Aorta (tissue), 5 donors: ENCODE measurements at places on chromosomes 12 and 14. TPM values are rescaled to one million over a fixed set of nuclear protein-coding genes. Genes with fewer than 3 reads are reported as not detected.

GRCh38 chr12:58291106-58291505 is 349.7 kb downstream of the ATP23 start:
- no peaks in the 10 kb centered on the region for H3K36me3 ChIP-seq
- H3K27ac ChIP-seq, result no peak overlapping the region
- no peak for DNase-seq
- no peak overlapping the region for H3K4me3 ChIP-seq
- no peaks in the 10 kb centered on the region for H3K4me1 ChIP-seq

Gene CLEC4C
- total RNA-seq, result not detected

DNA sequence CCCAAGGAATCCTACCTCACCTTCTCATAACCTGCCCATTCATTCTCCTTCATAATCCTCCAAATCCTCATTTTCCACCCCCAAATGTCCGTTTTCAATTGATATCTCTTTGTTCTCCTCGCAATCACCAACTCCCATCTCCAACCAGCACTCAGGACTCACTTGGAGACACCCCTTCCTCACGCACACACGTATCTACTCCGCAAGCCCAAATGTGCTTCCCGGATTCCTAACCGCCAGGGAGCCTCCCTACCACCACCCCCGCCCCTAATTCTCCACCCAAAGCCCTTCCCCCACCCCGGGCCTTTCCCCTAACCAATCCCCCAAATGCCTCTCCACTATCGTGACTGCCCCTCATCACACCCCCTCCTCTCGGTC is 304 bp downstream of the KCTD10 start:
- H3K4me1 ChIP-seq, result peaks cover 3% of the 10 kb centered on the region
- DNase-seq, result no peak
- H3K27me3 ChIP-seq, result no peaks in the 10 kb centered on the region

Gene SLC6A13
- not detected for total RNA-seq

Gene MMP17
- 5.4 TPM for total RNA-seq

GRCh38 chr14:93543766-93544165 is 113.0 kb downstream of the UNC79 start:
- H3K27ac ChIP-seq, result no peak overlapping the region
- H3K27me3 ChIP-seq, result no peaks in the 10 kb centered on the region
- H3K4me3 ChIP-seq, result no peak overlapping the region
- H3K36me3 ChIP-seq, result no peaks in the 10 kb centered on the region
- DNase-seq, result no peak

- no peak for DNase-seq
- H3K36me3 ChIP-seq, result no peaks in the 10 kb centered on the region
- H3K4me1 ChIP-seq, result peaks cover 1% of the 10 kb centered on the region
- H3K27ac ChIP-seq, result no peak overlapping the region
- no peak overlapping the region for H3K4me3 ChIP-seq
Observed at GRCh38 chr14:88129306-88130056, 124.5 kb downstream of the GPR65 start.

DNA sequence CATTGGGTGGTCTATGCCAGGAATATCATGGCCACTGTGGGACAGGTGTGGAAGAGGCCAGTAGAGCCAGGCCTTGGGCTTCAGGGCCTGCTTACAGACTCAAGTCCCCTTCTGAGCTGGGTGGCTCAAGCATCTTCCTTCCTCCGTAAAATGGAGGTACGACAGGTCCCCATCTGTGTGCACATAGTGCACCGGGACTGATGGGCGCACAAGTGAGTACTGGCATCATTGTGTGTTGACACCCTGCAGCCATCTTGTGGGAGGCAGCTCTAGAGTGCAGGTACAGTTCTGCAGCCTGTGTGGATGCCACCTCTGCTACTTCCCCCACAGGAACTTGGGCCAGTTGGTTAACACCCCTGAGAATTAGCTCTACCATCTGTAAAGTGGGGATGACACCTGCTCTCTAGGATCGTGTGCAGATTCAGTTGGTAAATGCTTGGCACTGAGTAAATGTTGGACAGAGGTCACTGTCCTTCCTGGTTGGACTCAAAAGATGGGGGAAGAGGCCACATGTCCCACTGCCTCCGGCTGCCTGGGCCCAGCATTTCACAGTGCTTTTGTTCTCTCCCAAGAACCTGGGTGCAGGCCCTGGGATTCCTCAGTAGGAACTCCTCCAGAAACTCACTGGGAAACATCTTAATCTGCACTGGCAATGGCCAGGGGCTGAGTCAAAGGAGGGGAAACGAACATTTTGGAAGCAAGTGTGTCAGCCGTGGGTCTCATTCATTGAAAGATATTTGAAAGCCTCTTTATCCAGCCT is 70.6 kb downstream of the C14orf132 start:
- peaks cover 2% of the 10 kb centered on the region for H3K27me3 ChIP-seq
- H3K4me3 ChIP-seq, result no peak overlapping the region
- DNase-seq, result no peak
- H3K27ac ChIP-seq, result no peak overlapping the region
- H3K36me3 ChIP-seq, result no peaks in the 10 kb centered on the region

Gene ZDHHC22
- total RNA-seq, result not detected

Gene THTPA
- total RNA-seq, result 13.7 TPM

Gene HOTAIR
- total RNA-seq, result 9.7 TPM

DNA sequence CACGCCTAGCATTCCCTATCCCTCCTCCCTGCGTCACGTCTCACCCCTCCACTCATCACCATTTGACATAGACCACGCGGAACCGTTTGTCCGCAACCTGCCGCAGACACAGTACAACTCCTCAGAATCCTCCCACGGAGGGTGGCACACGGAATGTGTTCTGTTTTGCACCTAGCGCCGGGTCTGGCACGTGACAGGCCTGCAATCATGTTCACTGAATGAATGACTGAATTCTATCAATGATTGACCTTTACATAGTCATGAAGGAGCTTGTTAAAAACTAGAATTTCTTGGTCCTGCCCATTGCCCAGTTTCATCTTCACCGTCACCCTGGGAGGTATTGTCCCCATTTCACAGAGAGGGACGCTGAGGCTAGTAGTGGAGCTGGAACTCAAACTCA is 4.7 kb downstream of the SLC6A12 start:
- H3K27me3 ChIP-seq, result no peaks in the 10 kb centered on the region
- no peaks in the 10 kb centered on the region for H3K36me3 ChIP-seq
- H3K4me3 ChIP-seq, result no peak overlapping the region

DNA sequence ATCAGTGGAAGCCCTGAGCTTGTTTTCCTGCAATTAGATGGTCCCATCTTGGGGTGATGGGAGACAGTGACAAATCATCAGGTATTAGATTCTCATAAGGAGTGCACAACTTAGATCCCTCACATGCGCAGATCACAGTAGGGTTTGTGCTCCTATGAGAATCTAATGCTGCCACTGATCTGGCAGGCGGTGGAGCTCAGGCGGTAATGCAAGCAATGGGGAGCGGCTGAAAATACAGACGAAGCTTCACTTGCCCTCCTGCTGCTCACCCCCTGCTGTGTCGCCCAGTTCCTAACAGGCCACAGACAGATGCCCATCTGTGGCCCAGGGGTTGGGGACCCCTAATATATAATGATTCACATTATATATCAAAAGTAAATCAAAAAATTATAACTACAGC is 258.8 kb upstream of the USP15 start:
- no peaks in the 10 kb centered on the region for H3K36me3 ChIP-seq
- H3K4me1 ChIP-seq, result no peaks in the 10 kb centered on the region
- DNase-seq, result no peak
- peaks cover 2% of the 10 kb centered on the region for H3K27me3 ChIP-seq
- H3K27ac ChIP-seq, result no peak overlapping the region
- H3K4me3 ChIP-seq, result no peak overlapping the region
